Neural crest cell (in vitro differentiated cells): ENCODE measurements at places on chromosomes 6 and 20. TPM values are rescaled to one million over a fixed set of nuclear protein-coding genes. Genes with fewer than 3 reads are reported as not detected.

LY6G5C gene
- total RNA-seq = 9.1 and 11.0 TPM in 2 replicates

DEK gene
- 207 and 221 TPM in 2 replicates for total RNA-seq

DEFB110 gene
- total RNA-seq = not detected in 2 replicates

SLC44A4 gene
- 0.32 and 0.84 TPM in 2 replicates for total RNA-seq

ENPP3 gene
- 0.14 and 0.20 TPM in 2 replicates for total RNA-seq

PAQR8 gene
- total RNA-seq = 10.5 and 10.7 TPM in 2 replicates

GRCh38 chr6:5403609-5404008, 142.3 kb downstream of the FARS2 start:
- no peak for DNase-seq
- no peaks in the 10 kb centered on the region for H3K27me3 ChIP-seq
- no peak overlapping the region for H3K27ac ChIP-seq
- H3K36me3 ChIP-seq = peaks cover 6% of the 10 kb centered on the region
- no peak overlapping the region for H3K4me3 ChIP-seq

- H3K27me3 ChIP-seq = peaks cover 6% of the 10 kb centered on the region
- no peak overlapping the region for H3K4me3 ChIP-seq
- DNase-seq = no peak
- no peak overlapping the region for H3K27ac ChIP-seq
- peaks cover 13% of the 10 kb centered on the region for H3K4me1 ChIP-seq
Observed at GRCh38 chr6:42766163-42766670, 15.6 kb upstream of the BICRAL start.

- H3K27me3 ChIP-seq = no peaks in the 10 kb centered on the region
- H3K4me3 ChIP-seq = no peak overlapping the region
- peaks cover 12% of the 10 kb centered on the region for H3K36me3 ChIP-seq
- H3K27ac ChIP-seq = no peak overlapping the region
- H3K4me1 ChIP-seq = peaks cover 18% of the 10 kb centered on the region
- DNase-seq = no peak
Observed at GRCh38 chr6:128233531-128233930, 286.9 kb downstream of the PTPRK start.

DNA sequence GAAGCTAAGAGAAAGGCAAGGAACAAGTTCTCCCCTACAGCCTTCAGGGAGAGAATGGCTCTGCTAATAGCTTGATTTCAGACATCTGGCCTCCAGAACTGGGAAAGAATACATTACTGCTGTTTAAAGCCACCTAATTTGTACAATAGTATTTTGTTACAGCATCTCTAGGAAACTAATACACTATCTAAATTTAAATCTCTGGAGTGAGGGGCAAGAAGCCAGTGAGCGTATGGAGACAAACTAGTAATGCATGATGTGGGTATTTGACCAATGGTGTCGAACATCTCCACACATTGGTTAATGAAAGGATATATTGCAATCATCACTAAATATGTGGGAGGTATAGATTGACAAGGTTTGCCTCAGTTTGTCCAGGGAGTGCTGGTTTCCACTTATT, 451.5 kb downstream of the EPM2A start:
- no peak overlapping the region for H3K4me3 ChIP-seq
- no peak overlapping the region for H3K27ac ChIP-seq
- H3K4me1 ChIP-seq = peaks cover 4% of the 10 kb centered on the region
- no peaks in the 10 kb centered on the region for H3K27me3 ChIP-seq

DNA sequence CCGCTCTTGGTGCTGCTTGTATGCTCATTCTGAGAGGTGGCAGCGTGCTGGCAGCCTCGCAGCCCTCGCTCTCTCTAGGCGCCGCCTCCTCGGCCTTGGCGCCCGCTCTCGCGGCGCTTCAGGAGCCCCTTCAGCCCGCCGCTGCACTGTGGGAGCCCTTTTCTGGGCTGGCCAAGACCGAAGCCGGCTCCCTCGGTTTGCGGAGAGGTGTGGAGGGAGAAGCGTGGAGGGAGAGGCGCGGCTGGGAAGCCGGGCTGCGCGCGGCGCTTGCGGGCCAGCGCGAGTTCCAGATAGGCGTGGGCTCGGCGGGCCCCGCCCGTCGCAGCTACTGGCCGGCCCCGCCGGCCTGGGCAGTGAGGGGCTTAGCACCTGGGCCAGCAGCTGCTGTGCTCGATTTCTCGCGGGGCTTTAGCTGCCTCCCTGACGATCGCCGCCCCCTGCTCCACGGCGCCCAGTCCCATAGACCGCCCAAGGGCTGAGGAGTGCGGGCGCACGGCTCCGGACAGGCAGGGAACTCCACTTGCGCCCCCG, 19.5 kb upstream of the FAM8A1 start:
- peaks cover 9% of the 10 kb centered on the region for H3K36me3 ChIP-seq
- peak; percentile 11 for DNase-seq
- peaks cover 4% of the 10 kb centered on the region for H3K4me1 ChIP-seq
- H3K4me3 ChIP-seq = peak overlapping the region; percentile 32

GRCh38 chr6:28758046-28758817, 165.6 kb downstream of the TRIM27 start:
- no peak for DNase-seq
- peaks cover 4% of the 10 kb centered on the region for H3K36me3 ChIP-seq
- H3K4me3 ChIP-seq = peak overlapping the region; percentile 33
- H3K4me1 ChIP-seq = peaks cover 7% of the 10 kb centered on the region
- no peak overlapping the region for H3K27ac ChIP-seq

DNA sequence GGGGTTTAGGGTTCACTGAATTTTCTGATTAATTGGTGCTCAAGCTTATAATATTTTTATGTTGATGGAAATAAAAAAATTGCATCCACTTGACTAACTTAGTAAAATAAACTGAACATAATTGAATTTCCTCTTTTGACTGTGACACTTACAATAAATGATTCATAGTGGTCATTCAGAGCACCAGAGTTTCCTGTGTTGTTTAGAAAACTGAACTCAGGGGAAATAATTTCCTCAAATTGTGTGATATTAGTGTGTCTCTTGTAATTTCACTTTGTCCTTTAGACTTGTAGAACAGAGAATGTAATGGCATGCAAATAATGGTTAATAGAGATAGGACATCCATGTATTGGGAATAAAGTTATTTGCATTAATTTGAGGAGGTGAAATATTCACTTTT, 319.7 kb upstream of the MAN1A1 start:
- H3K4me1 ChIP-seq = peaks cover 11% of the 10 kb centered on the region
- no peak overlapping the region for H3K27ac ChIP-seq
- H3K27me3 ChIP-seq = no peaks in the 10 kb centered on the region
- no peak overlapping the region for H3K4me3 ChIP-seq
- no peaks in the 10 kb centered on the region for H3K36me3 ChIP-seq

GRCh38 chr20:38258545-38259215, 1.9 kb downstream of the KIAA1755 start:
- H3K36me3 ChIP-seq = no peaks in the 10 kb centered on the region
- no peak for DNase-seq
- H3K27ac ChIP-seq = no peak overlapping the region
- H3K4me1 ChIP-seq = peaks cover 49% of the 10 kb centered on the region
- H3K4me3 ChIP-seq = peak overlapping the region; percentile 79

DNA sequence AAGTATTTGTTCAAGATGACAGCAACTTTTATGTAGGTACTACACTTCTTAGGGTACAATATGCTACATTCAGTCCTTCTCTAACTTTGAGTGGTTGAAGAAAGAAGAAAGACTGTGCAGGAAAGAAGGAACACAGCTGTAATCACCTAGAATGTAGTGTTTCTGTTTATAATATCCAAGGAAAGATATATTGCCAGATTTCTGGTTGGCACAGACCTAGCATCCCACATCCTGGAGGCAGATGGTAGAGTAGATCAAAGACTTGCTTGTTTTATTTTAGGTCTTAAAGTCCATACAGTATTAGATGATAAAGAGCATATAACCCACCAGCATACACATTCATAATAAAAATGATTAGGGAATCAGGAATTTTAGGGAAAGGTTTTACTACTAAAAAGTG, 13.3 kb upstream of the FABP7 start:
- DNase-seq = no peak
- no peaks in the 10 kb centered on the region for H3K4me1 ChIP-seq
- H3K27ac ChIP-seq = no peak overlapping the region
- H3K27me3 ChIP-seq = no peaks in the 10 kb centered on the region
- H3K36me3 ChIP-seq = no peaks in the 10 kb centered on the region
- H3K4me3 ChIP-seq = no peak overlapping the region

DNA sequence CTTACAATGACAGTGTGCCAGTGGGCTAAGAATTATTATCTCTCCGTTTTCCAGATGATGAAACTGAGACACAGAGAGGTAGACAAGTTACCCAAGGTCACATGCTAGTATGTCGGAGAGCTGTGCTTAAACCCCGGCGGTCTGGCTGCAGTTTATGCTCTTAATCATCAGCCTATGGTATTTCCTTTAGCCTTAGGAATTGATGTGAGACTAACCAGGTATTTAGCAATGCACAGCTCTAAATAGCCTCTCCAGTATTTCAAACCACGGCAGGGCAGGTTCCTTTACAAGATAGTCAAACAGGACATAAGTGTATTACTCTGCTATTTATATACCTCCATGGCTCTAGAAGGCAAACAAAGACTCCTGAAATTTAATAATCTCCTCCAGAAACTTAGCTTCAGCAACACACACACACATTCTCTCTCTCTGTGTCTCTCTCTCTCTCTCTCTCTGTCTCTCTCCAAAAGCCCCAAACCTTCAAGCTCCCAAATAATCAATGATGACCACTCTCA, 142.0 kb upstream of the ZNF217 start:
- peak overlapping the region; percentile 65 for H3K4me3 ChIP-seq
- peaks cover 67% of the 10 kb centered on the region for H3K4me1 ChIP-seq
- H3K27me3 ChIP-seq = no peaks in the 10 kb centered on the region
- no peaks in the 10 kb centered on the region for H3K36me3 ChIP-seq

DNA sequence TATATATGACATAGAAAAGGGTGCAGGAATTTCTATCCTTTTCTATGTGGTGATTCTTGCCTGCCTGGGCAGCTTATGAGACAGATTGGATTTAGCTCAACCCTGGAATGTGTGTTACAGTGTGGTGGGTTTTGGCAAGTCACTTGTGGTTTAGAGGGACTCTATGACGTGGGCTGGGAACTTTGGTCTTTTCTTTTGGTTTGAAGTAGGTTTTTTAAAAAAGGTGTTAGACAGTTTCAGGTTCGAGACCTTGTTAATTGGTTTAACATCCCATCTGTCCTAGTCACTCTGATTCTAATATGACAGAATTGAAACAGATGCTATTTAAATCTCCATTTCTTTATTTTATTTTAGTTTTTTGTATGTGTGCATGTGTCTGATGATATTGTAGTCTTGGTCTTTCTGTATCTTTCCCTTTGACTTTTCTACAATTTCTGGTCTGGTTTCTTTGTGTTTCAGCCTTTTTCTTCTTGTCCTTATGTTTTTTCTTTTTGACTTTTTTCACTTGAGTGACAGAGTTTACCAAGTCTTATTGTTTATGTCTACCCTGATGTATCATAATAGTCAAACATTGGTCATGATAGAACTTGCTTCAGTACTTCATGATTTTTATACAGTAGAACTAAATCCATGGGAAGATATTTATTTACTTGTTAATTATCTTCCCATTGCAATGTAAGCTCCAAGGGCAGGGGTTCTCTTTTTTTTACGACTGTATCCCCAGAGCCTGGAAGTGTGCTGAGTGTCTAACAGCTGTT, 174.3 kb downstream of the CDKAL1 start:
- no peak overlapping the region for H3K27ac ChIP-seq
- no peaks in the 10 kb centered on the region for H3K27me3 ChIP-seq

GRCh38 chr6:45710304-45710821, 305.3 kb downstream of the CLIC5 start:
- H3K27me3 ChIP-seq = no peaks in the 10 kb centered on the region
- peaks cover 9% of the 10 kb centered on the region for H3K4me1 ChIP-seq
- DNase-seq = no peak
- H3K27ac ChIP-seq = peak overlapping the region; percentile 53

DNA sequence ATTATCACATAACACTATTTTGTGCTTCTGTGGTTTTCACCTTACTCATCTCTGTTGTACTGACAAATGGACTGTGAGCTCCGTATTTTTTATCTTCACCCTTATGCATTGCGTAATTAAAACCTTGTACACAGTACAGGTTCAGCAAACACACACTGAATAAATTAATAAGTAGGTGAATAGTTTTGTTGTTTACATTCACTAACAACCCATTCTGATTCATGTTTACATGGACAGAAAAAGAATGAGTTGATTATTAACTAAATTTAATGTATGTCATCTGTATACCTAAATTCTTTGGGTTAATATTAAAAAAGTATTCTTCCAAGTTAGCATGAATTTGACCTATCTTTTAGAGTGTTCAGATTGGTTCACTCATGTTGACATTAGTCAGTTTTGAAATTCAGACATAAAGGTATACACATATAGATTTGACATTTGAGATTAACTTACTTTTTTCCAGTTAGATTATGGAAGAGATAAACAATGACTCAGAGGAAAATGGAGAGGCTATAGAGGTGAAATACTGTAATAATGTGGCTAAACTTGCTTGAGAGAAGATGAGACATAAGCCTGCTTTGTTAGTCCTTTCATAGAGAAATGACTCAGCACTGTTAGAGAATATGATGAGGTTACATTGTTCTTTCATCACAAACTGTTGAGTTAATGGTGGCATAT, 541.7 kb upstream of the FLRT3 start:
- H3K27ac ChIP-seq = no peak overlapping the region
- H3K36me3 ChIP-seq = peaks cover 4% of the 10 kb centered on the region
- no peak overlapping the region for H3K4me3 ChIP-seq
- H3K27me3 ChIP-seq = no peaks in the 10 kb centered on the region
